Mammary epithelial cell (primary cell): ENCODE measurements at places on chromosomes 5 and 9.
A peak's percentile ranks its signal among the peaks of the same experiment; 100 is the strongest.

DNA sequence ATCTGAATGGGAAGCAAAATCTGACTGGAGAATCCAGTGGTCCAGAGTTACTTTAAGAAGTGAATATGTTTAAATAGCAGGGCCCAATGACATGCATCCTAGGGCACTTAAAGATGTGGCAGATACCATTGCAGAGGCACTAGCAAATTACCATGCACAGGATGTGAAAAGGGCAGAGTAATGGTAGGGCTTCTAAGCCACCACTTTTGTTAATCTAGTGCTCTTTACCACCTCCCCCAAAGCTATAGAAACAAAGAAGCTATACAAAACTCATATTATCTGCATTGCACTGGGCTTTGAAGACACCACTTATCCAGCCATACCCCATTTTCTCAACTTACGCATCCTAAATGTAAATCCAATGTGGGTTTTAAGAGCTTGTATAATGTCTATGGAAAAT lies 81.2 kb downstream of the ZCCHC7 start:
- DNase-seq = no peak

- no peak for DNase-seq
These were observed 197.9 kb upstream of the ADAMTS16 start for GRCh38 chr5:4941957-4942830.

- no peak for DNase-seq
These were observed 60.9 kb upstream of the CHD1 start for GRCh38 chr5:98989727-98990126.

- peak; percentile 83 for DNase-seq
These were observed 5.5 kb upstream of the TNFSF15 start for GRCh38 chr9:114811301-114811700.

DNA sequence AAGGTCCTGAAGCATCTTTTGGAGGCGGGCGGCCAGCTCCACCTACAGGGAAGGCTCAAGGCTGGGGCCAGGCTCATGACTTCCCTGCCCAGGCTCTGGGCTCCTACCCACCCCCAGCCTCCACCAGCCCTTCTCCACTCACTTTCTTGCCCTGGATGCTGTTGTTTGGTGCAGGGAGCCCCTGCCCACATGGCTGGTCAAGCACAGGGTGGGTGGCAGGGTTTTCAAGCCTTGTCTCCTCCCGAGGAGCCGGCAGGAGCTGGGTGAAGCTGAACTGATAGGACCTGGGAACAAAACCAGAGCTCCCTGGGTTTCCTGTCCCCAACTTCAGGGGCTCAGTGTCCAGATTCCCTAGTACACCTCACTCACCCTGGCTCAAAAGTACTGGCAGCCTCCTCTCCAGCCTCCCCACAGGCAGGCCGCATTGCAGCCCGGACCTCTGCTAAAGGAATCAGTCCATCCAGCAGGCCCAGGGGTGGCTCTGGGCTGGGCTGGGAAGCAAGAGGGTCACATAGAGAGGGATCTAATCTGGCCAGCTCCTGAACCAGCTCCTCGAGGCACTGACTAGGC lies 6.9 kb downstream of the SHROOM1 start:
- no peak for DNase-seq
